ENCODE measurements at places on chromosomes 5 and 9. TPM values are rescaled to one million over a fixed set of nuclear protein-coding genes. Genes with fewer than 3 reads are reported as not detected.

- no peak for DNase-seq
These were observed 11.1 kb downstream of the VAV2 start for GRCh38 chr9:133980864-133981588.

The BARHL1 gene
- not detected for total RNA-seq

DNA sequence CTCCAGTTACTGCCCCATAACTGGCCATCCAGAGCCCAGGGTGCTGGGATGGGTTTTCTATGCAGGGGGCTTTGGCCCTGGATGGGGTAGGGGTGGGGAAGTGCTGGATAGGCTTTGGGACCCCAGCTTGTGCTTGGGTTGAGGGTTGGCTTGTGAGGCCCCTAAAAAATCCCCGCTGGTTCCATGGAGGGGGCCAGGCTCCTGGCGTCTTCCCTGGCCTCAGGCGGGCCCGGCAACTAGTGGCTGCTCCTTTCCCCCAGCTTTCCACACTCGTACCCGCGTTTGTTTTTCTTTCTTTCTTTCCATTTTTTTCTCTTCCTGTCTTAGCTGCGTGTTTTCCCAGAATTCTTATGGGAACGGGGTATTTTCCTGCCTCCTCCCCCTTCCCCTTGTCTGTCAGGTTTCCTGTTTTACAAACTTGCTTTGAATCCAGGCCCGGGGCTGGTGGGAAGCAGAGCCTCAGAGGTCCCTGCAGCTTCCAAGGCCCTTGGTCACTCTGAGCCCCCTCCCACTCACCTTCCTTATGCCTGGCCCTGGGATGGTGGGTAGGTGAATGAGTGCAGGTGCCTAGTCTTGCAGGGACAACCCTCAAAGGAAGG lies 40.2 kb downstream of the RGS3 start:
- no peak for DNase-seq

- no peak for DNase-seq
These were observed 47.4 kb upstream of the FAM120AOS start for GRCh38 chr9:93500571-93501298.

The GNA14 gene
- total RNA-seq: 0.20 TPM

GRCh38 chr5:89353837-89354551 lies 471.0 kb upstream of the MEF2C start:
- no peak for DNase-seq

The DIAPH1 gene
- total RNA-seq: 257 TPM

GRCh38 chr9:1591310-1591709 lies 423.8 kb upstream of the SMARCA2 start:
- DNase-seq: no peak

DNA sequence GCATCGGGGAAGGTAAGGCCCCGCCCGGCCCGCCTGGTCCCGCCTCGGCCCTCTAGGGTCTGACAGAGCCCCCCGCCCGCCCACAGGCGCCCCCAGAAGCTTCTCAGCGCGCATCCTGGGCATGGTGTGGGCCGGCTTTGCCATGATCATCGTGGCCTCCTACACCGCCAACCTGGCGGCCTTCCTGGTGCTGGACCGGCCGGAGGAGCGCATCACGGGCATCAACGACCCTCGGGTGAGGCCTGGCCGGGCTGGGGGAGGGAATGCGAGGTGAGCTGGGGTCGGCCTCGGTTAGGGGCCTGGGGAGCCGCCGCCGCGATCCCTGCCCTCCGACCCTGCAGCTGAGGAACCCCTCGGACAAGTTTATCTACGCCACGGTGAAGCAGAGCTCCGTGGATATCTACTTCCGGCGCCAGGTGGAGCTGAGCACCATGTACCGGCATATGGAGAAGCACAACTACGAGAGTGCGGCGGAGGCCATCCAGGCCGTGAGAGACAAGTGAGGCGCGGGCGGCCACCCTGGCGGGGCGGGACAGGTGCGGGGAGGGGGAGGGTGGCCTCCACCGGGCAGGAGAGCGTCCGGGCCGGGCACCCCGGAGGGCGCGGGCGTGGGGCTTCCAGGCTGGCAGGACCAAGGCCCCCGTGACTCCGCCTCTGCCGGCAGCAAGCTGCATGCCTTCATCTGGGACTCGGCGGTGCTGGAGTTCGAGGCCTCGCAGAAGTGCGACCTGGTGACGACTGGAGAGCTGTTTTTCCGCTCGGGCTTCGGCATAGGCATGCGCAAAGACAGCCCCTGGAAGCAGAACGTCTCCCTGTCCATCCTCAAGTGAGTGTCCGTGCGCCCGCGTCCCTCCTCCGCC lies 7.1 kb downstream of the LRRC26 start:
- DNase-seq: no peak

DNA sequence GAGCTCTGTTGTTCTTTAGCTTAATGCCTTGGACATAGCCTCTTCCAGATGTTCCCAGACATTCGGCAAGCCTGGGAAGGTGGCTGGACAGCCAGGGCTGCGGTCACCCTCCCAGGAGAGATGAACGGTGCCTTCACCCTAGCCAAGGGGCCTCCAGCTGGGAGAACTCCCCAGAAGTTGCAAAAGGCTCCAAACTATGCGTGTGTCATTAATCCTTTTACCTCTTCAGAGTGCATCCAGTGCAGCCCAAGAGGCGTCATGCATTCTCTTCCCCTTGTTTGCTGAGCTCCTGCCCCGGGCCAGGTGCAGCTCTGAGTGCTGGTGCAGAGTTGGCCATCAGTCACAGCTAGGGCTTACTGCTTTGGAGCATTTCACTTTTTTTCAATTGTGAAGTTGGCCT lies 22.8 kb downstream of the HMCN2 start:
- DNase-seq: no peak

DNA sequence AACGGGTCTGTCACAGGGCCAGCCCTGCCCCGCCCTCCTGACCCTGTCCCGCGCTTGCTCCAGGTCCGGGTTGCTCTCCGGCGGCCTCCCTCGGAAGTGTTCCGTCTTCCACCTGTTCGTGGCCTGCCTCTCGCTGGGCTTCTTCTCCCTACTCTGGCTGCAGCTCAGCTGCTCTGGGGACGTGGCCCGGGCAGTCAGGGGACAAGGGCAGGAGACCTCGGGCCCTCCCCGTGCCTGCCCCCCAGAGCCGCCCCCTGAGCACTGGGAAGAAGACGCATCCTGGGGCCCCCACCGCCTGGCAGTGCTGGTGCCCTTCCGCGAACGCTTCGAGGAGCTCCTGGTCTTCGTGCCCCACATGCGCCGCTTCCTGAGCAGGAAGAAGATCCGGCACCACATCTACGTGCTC lies 4.2 kb downstream of the B4GALT7 start:
- DNase-seq: no peak

DNA sequence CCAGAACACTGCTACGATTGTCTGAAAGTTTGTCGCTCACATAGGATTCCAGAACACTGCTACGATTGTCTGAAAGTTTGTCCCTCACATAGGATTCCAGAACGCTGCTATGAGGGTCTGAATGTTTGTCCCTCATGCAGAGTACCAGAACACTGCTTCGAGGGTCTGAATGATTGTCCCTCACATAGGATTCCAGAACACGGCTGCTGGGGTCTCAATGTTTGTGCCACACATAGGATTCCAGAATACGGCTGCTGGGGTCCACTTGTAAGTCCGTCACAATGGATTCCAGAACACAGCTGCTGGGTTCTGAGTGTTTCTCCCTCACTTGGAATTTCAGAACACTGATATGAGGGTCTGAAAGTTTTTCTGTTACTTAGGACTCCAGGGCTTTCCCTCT lies 203.3 kb downstream of the FOXD4L6 start:
- DNase-seq: no peak

- no peak for DNase-seq
These were observed 8.0 kb downstream of the PMPCA start for GRCh38 chr9:136418182-136419091.

DNA sequence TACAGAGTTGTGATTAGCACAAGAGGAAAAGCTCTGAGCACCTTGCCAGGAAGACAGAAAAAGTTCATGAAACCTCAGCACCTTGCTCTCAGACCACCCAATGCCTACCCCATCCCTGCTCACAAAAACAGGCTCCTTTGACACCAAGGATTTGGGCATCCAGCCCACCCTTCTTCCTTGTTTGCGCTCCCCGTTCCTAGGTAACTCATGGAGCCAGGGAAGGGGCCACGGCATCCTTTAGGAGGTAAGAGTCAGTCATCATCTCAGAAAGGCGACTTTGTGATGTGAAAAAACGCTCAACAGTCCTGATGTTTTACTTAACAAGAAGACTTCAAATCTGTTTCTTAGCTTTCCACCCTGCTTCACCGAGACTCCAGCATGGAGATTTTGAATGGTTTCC lies 29.5 kb downstream of the SH3PXD2B start:
- no peak for DNase-seq

The BSPRY gene
- total RNA-seq: not detected

The FOXD4L3 gene
- total RNA-seq: not detected

- DNase-seq: peak; percentile 3
These were observed 32.6 kb downstream of the SARDH start for GRCh38 chr9:133705576-133705975.

GRCh38 chr5:116788851-116789403 lies 214.3 kb upstream of the SEMA6A start:
- DNase-seq: no peak

GRCh38 chr5:68543212-68543611 lies 327.7 kb downstream of the PIK3R1 start:
- DNase-seq: no peak

GRCh38 chr9:125750627-125751011 lies 3.4 kb downstream of the PBX3 start:
- no peak for DNase-seq

DNA sequence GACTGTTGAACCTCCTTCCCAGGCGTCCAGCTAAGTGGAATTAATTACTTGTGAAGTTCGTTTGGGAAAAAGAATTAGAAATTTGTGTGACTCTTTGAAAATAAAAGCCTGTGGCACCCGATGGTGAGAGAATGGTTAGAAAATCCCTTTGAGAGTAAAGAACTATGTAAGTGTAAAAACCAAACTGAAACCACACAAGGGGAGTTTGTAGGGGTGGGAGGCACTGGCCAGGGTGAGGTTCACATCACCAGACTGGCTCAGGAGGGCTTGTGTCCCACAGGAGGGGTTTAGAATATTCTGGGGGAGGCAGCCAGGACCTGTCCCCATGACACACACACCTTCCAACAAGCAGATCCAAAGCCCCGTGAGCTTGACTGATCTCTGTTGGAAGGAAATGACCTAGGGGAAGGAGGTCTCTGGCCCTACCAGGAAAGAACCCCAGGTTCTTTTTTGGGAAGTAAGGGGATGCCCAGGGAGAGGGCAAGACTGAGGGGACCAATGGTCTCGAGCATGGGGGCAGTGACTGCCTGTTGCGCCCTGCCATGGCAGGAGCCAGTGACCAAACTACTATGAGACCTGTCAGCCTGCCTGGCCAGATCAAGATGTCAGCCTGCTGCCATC lies 4.3 kb downstream of the SPATA24 start:
- no peak for DNase-seq

The DAB2IP gene
- total RNA-seq: 22.7 TPM

The CDX1 gene
- 1.5 TPM for total RNA-seq

DNA sequence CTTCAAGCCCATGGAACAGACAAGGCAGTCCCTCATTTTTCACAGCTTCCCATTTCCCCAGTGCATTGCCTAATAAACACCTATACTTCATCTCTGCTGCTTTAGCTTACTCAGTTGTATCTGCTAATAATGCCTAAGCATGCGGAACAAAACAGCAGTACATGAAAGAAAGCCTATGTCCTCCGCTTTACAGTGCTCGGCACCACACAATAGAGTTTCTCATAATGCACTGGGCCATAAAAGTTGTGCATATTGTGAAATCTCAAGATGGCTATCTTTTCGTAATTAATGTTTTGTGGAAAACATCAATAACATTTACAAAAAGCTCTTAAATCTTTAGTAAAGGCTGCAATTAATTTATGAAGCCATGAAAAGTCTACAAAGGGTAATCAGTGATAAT lies 69.3 kb downstream of the DENND1A start:
- no peak for DNase-seq

The BNC2 gene
- 75.5 TPM for total RNA-seq

- no peak for DNase-seq
These were observed 21.8 kb downstream of the DMAC1 start for GRCh38 chr9:7777771-7778170.

The FREM1 gene
- total RNA-seq: 0.10 TPM

DNA sequence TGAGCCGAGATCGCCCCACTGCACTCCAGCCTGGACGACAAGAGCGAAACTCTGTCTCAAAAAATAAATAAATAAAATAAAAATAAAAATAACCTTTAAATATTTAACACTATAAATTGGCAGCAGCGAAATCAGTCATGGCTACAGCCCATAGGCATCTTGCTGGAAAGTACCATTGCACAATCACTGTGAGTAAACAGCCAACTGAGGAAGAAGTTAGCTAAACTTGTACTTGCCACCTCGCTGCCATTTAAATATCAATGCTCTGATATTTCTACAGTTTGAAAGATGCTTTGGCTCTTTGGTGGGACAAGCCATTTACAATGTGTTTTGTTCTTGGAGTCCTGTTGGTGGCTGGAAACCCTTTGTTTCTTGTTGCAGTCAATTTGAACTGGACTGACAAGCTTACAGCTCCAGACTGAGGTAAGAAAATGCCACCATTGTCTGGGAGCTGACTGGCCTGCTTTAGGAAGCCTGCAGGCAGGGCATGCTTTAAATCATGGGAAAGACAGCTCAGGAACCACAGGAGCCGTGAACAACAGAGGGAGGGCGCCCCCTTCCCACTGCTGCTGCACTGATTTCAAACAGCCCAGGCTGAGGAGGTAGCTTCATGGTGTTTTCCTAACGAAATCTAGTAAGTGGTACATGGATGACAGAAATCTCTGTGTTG lies 322.8 kb upstream of the RFX3 start:
- no peak for DNase-seq

- no peak for DNase-seq
These were observed 69.7 kb downstream of the ABCA1 start for GRCh38 chr9:104858271-104858670.

The IL7R gene
- total RNA-seq: 0.81 TPM

The FAM221B gene
- total RNA-seq: not detected

DNA sequence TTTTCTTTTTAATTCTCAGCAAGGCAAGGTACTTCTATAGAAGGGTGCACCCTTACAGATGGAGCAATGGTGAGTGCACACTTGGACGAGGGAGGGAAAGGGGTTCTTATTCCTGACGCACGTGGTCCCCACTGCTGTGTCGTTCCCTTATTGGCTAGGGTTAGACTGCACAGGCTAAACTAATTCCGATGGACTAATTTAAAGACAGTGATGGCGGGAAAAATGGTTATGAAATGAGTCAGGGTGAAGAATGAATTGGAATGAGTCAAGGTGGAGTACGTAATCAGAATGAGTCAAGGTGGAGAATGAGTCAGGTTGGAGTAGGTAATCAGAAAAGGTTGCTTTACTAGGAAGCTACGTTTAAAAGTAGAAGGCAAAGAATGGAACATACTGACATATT lies 2.1 kb upstream of the HMGCS1 start:
- DNase-seq: no peak

The RMND5B gene
- 52.2 TPM for total RNA-seq

The FSD1L gene
- 9.9 TPM for total RNA-seq

The NUTM2G gene
- not detected for total RNA-seq

The TMEM161B gene
- total RNA-seq: 5.8 TPM

GRCh38 chr5:106086352-106086751 lies 1584.4 kb downstream of the EFNA5 start:
- no peak for DNase-seq

The ECSCR gene
- total RNA-seq: 5.9 TPM

Data from gastrocnemius medialis (tissue), 4 donors.